ENCODE measurements at places on chromosomes 5 and 9.

DNA sequence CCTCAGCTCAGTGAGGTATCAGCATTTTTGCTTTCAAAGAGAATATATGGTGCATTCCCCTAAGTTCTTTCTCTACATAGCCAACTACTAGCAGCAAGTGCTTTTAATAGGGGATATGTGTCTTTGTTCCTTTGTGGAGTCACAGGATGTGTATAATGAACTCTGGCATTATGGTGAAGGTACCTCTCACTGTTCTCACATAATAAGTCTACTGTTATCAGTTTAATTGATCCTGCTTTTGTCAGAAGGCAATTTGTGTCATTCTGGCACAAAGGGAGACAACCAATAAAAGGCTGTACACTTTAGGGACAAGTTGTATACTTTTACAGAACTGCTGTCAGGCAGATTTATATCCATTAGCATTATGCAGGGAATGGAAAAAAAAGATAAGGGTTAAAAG is 531.4 kb upstream of the RIOK2 start:
- DNase-seq, result no peak

DNA sequence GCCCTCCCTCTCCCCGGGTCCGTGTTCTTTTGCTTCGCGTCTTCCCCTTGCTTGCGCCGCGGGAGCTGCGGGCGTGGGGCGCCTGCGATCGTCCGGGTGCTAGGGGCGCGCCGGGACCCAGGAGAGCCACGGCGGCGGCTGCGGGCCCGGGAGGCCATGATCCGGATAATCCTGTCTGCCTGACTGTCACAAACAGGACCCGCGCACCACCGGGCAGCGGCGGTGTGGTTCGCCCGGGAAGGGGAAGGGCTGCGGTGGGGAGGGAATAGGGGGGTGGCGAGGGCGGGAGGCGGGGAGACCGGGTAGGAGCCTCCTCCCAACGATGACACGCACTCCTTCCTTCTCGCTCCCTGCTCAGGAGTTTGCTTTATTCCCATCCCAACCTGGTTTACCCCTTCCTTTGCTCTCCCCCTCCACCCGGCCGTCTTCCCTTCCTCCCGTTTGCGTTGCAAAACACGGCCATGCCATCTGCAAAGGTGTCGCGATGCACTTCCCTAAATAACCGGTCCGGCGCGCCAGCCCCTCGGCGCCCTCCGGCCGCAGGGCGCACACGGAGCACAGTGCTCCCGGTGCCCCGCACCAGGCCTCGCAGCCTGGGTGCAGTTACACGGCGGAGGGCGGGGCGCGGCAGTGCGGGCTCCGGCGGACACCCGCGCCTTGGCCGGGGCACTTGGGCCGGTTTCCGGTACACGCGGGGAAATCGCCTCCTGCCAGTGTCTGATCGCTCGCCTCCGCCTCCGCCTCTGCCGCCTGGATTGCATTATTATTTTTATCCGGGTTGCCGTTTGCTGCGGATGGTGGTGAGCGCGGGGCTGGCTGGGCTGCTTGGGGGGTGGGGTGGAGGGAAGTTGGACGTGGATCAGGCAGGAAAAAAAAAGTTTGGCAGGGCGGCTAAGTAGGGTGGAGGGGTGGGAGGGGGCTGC is 1.5 kb downstream of the SMARCA2 start:
- peak; percentile 55 for DNase-seq

DNA sequence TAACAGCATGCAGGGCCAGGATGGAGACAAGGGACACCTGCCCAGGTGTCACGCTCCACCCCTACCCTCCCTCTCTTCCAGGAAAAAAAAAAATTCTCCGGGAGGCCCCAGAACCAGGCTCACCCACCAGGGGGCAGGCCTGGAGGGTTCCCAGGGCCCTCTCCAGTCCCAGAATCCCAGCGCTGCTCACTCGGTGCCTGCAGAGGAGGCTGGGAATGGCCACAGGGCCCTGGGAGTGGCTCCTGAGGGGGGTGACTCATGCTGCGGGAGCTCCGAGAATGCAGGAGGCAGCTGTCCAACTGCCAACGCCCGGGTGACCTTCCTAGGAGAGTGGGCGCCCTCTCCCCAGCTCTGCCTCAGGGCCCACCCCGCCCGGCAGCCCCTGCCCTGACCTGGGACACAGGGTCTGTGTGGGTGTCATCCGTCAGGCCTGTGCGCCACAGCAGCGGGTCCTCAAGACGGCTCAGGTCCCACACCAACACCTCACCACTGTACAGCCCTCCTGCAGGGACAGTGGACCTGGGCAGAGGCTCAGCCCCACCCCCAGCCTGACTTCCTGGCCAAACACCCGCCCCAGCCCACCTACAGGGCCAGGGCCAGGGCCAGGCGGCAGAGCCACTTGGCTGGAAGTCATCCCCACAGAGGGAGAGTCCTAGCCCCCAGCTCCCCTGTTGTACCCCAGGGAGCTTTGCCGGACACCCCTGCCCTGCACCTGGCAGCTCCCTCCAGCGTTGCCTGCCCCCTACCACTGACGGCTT is 21.2 kb downstream of the DYNC2I2 start:
- DNase-seq, result no peak

- DNase-seq, result no peak
These were observed 73.8 kb upstream of the SGCD start for GRCh38 chr5:156253130-156253529.

DNA sequence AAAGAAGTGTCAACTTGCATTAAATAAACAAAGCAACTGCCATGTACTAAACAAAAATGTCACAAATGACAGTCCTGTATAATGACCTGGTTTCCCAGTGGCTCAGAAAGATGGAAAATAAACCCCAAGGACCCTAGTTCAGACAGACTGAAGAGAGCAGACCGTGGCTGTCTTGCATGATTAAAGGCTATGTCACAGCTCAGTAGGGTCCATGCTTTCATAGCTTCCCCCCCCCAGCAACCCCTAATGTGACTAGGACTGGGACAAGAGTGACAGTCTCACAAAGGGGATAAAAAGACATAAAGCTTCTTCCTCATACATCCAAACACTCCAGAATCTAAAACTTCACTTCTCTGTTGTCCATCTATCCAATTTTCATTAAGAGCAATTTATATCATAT is 113.6 kb downstream of the NR6A1 start:
- DNase-seq, result no peak

DNA sequence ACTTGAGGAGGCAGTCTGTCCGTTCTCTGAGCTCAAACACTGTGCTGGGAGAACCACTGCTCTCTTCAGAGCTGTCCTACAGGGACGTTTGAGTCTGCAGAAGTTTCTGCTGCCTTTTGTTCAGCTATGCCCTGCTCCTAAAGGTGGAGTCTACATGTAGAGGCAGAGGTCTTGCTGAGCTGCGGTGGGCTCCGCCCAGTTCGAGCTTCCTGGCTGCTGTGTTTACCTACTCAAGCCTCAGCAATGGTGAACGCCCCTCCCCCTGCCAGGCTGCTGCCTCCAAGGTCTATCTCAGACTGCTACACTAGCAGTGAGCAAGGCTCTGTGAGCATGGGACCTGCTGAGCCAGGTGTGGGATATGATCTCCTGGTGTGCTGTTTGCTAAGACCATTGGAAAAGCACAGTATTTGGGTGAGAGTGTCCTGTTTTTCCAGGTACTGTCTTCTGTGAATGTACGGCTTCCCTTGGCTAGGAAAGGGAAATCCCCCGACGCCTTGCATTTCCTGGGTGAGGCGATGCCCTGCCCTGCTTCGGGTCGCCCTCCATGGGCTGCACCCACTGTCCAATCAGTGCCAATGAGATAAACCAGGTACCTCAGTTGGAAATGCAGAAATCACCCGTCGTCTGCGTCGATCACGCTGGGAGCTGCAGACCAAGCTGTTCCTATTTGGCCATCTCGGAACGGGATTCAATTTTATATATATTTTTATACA is 58.5 kb downstream of the CNTRL start:
- peak; percentile 31 for DNase-seq

DNA sequence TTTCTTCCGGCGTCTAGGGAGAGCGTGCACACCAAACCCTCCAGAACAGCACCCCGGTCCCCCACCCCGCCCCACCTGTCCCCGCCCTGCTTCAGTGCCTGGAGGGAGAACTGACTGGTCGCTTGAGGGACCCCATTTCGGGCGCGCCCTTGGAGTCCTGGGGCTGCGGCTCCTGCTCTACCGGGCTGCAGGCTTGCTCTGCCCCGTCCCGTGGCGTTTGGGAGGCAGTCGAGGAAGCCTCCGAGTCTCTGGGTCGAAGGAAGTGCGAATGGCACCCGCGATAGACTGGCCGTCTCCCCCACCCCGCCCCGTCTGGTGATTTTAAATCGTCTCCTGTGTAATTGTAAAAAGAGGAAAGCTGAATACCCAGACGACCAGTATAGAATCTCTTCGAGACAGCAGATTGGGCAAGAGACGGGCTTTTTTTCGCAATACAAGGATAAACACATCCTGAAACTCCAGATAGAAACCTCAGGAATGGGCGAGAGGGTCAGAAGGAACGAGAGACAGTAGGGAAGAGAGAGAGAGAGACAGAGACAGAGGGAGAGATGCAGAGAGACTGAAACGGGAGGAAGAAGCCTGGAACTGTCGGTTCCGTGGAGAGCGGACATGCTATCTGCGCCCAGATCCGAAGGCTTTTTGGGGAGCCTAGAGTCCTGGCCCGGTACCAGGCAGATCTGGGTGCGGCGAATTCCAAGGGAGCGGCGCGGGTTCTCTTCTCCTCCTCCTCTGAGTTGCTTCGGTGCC is 9.9 kb downstream of the PRDM6 start:
- no peak for DNase-seq

DNA sequence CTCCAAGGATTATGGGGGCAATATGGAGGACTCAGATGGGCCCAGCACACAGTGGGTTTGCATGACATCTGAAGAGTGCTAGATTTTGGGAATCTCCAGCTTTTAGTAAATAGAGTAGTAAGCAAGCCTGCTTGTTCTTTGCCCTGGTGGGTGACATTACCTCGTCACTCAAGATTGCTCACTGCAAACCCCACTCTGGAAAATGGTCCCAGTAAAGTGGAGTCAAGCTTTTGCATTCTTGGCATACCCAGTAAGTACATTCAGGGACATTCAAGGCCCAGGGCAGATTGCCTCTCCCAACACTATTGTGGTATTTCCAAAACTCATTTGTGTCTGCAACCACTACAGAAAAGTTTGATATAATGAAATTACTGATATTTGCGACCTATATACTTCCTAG is 118.5 kb downstream of the INVS start:
- no peak for DNase-seq

- no peak for DNase-seq
These were observed 177.5 kb downstream of the AOPEP start for GRCh38 chr9:94903961-94904421.

- DNase-seq, result no peak
These were observed 524.3 kb downstream of the PSAT1 start for GRCh38 chr9:78821126-78821822.

GRCh38 chr9:33295571-33295970 is 5.3 kb downstream of the NFX1 start:
- DNase-seq, result no peak

DNA sequence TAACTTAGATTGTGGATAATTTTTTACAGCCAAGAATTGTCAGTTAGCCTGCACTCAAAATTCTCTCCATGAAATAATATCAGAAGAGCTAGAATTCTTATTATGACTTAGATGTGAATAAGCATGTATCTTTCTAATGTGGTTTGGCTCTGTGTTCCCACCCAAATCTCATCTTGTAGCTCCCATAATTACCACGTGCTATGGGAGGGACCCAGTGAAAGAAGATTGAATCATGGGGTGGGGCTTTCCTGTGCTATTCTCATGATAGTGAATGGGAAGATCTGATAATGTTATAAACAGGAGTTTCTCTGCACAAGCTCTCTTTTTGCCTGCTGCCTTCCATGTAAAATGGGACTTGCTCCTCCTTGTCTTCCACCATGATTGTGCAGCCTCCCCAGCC is 176.8 kb downstream of the MAT2B start:
- DNase-seq, result no peak

- no peak for DNase-seq
These were observed 148.1 kb downstream of the NPR3 start for GRCh38 chr5:32859211-32859641.

- no peak for DNase-seq
These were observed 188.1 kb upstream of the IL12B start for GRCh38 chr5:159518371-159518770.

DNA sequence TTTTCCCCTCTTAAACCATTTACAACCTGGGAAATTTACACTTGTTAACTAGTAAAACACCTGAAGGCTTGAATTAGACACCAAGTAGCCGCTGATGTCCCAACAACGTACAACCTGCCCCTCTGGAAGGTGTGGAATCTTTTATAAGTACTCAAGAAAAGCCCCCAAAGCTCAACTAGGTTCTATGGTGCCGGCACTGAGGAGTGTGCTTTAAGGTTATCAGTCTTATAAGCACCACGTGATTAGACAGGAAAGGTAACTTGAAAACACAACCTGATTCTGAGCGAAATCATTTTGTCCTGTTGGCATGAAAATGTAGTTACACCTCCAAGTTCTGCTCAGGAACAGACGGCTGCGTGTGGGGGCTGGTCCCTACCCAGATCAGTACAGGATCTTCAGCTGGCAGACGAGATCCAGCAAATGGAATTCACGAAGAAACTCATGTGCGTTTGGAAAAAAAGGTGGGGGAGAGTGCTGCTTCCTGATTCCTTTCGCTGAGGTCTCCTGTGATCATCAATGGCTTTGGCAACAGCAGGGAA is 195.5 kb downstream of the MEF2C start:
- no peak for DNase-seq

- DNase-seq, result no peak
These were observed 131.1 kb downstream of the ACTL7B start for GRCh38 chr9:108724652-108725051.

- peak; percentile 73 for DNase-seq
These were observed 30.4 kb downstream of the JADE2 start for GRCh38 chr5:134555890-134556311.

DNA sequence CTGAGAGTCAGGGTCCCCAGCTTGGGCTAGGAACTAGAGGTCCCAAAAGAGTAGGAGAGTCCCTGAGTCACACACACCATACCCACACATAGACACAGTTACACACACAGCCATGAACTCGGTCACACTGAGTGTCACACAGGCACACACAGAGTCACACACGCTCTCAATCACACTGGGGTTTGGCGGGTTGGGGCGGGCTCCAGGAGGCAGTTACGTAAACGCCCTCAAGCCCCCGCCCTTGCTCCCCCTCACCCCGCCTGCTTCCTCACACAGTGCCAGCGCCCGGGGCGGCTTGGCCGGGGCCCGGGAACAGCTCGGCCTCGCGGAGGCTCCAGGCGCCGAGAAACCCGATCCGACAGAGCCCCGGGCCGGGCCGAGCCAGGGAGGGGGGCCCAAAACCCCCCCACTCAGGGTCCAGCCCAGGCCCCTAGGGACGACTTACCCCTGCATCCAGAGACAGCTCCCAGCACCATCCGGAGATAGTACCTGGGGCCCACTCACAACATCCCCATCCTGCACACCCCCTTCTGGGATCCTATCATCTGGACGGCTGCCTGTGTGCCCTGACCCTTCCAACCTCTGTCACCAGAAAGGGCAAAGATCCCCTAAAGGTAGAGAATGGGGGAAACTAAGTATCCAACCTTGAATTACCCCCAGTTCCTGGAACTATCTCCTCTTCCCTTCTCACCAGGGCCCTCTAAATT is 3.5 kb upstream of the CNTFR start:
- no peak for DNase-seq

All from stimulated activated CD4-positive, alpha-beta T cell treated with anti-CD3 and anti-CD28 coated beads, Interleukin-1b, Interleukin-23, amount 100 ng/mL, for 4 hours (primary cell).